ENCODE measurements at places on chromosomes 13 and 19.

DNA sequence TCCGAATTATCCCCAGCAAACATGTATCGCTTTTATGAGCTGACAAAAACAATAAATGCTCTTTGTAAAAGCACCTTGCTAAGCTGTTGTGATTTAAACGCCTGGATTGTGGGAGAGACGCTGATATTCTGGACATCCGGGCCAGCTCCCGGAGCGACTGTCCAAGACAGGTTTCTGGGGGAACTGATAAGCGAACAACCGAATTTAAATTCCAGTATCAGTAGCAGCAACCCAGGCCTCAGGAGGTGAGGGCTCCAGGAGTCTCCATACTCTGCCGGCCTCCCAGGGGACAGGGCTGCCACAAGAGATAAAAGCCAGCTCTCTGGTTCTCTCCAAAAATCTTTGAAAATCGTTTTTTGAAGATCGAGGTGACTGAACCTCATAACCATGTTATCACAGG, 50.3 kb upstream of the VSTM2B start:
- no peak for DNase-seq

GRCh38 chr19:38737281-38737865, 6.9 kb downstream of the CAPN12 start:
- peak; percentile 31 for DNase-seq

DNA sequence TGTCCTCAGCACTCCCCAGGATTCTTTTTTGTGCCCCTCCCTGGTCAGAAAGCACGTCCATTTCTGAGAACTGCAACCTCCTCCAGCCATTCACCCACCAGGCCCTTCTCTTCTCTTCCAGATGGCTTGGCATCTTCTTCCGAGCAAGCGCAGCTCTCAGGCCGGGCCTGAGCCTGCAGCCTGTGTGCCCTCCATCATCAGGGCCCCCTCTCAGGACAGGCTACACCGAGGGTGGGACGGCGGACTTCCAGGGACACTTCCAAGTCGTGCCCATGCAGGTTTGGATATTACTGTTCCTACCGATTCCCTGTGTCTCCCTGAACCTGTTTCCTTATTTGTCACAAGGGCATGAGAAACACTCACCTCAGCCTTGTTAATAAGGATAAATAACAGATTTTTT, 28.4 kb downstream of the SOX1 start:
- no peak for DNase-seq

DNA sequence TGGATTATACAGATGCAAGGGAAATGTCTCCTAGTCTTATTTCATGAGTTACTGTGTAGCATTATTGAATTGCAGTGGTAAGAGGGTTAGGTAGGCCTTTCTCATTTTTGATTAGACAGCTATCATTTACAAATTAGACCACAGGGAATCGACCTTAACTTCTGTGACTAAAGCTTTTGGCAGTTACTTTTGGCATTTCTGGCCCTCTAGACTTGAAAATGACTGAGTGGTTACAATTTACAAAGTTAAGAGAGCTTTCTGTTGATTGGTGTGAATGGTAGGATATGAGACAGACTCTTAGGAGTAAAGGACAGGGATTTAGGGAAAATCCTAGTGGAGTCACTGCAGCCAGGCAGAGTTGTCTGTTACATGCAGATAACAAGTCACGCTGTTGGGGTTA, 86.1 kb downstream of the GGACT start:
- DNase-seq, result no peak

DNA sequence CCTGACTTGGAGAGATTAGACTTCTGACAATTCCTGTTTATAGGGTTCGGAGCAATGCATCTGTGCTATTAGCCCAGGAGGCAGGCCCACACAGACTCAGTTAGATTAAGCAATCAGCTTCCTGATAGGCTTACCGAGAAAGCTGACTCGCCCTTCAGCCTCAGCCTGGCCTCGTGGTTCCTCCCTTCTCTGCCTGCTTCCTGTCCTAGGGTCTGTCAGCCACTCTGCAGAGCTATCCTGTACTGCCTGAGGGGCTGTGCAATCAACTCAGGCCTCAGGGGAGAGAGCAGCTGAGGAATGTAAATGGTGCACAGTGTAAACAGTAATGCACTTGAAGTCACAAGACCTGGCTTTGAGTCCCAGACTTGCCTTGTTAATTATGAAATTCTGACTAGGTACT, 30.7 kb downstream of the HTR2A start:
- peak; percentile 15 for DNase-seq

DNA sequence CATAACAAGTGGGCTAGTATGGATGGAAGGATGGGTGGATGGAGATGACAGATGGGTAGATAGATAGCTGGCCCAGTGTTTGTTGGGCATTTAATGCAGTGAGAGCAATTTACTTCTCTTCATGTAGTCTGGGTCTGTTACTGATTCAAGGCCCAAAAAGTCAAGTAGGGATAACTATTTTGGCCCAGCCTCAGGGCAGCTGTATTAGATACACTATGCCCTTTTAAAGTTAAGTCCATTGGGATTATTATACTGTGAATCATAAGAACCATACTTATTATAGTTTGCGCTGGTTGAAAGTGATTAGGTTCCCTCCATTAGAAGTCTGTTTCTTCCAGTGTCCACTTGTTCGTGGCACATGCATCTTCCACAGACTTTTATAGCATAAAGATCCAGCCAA, 4.7 kb downstream of the ITGBL1 start:
- no peak for DNase-seq

DNA sequence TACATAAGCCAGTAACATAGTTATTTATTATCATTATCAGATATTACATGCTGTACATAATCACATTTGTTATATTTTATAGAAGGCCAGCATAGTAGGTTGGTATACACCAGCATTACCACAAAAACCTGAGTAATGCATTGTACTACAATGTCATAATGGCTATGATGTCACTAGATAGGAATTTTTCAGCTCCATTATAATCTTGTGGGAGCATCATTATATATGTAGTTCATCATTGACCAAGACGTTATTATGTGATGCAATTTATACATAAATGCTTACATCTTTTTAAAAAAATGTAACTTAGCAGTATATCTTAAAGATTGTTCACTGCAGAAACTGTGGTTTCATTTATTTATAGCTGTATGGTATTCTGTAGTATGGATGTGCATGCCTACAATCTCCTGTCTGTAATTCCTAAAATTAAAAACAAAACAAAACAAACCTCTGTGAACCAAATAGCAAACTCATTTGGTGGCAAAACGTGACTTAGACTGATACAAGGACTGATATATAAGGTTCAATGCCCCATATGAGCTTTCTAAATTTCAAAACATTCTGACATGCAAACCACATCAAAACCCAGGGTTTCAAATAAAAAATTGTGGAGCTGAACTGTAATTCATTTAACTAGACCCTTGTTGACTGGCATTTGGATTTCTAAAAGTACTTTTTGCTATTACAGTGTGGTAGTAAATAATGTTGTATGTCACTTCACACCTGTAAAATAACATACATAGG, 250.9 kb downstream of the DLEU7 start:
- DNase-seq, result no peak

GRCh38 chr19:15443325-15443724, 6.4 kb downstream of the WIZ start:
- DNase-seq, result no peak

- no peak for DNase-seq
These were observed 1.6 kb upstream of the RGL3 start for GRCh38 chr19:11420429-11421370.

GRCh38 chr19:8000298-8001038, 5.0 kb downstream of the ELAVL1 start:
- DNase-seq, result no peak

- DNase-seq, result no peak
These were observed 5.6 kb downstream of the TCF3 start for GRCh38 chr19:1646659-1647453.

DNA sequence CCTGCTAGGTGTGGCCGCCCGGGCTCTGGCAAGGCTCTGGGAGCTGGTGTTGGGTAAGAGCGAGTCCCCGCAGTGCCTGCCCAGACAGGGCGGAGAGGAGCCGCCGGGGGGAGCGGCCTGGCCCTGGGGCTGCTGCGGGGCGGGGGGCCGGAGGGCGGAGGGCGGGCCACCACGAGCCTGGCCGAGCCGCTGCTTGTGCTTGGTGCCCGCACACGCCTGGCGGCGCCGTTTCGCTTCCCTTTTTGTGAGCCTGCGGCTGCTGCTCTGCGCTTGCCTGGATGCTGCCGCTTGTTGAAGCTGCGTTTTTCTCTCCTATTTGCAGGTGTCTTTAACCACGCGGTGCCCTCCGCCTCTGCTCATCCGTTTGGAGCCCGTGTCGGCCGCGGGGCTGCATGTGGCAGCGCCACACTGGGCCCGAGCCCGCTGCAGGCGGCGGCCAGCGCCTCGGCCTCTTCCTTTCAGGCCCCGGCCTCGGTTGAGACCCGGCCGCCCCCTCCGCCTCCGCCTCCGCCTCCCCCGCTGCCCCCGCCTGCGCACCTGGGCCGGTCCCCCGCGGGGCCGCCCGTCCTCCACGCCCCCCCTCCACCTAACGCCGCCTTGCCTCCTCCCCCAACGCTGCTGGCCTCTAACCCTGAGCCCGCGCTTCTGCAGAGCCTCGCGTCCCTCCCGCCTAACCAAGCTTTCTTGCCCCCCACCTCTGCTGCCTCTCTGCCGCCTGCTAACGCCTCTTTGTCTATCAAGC, 8.5 kb downstream of the PLEKHJ1 start:
- DNase-seq, result peak; percentile 56

- no peak for DNase-seq
These were observed 11.2 kb upstream of the CEACAM21 start for GRCh38 chr19:41564515-41565378.

- no peak for DNase-seq
These were observed 485.6 kb downstream of the MYO16 start for GRCh38 chr13:109114991-109115390.

- no peak for DNase-seq
These were observed 160.1 kb downstream of the KDM4B start for GRCh38 chr19:5128936-5129389.
